EL (cell line): ENCODE measurements at places on chromosomes 3 and 15.

GRCh38 chr3:175422744-175423143, 563.6 kb downstream of the NAALADL2 start:
- DNase-seq, result no peak

GRCh38 chr3:94539937-94540336, 477.1 kb downstream of the NSUN3 start:
- no peak for DNase-seq

- DNase-seq, result no peak
Measured at GRCh38 chr15:61053401-61053965, 175.6 kb downstream of the RORA start.

DNA sequence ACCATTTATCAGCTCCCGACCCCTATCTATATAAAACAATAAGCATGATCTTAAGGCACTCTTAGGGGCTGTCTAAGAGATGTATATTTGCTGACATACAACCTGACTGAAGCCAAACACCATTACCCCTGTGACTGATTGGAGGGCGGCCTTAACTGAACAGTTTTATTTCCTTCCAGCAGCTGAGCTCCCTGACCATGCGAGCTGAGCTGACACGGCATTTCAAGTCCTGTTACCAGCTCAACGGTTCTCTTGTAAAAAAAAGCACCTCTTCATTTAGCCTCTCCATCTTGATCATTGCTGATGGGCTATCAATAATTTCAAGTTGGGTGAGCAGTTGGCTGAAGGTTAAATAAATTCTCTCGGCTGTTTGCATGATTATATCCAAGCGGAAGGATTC, 33.4 kb upstream of the BNIP2 start:
- DNase-seq, result no peak

GRCh38 chr3:161423911-161424522, 52.7 kb upstream of the SPTSSB start:
- DNase-seq, result peak; percentile 45

- DNase-seq, result no peak
Measured at GRCh38 chr15:64690578-64691296, 84.7 kb downstream of the RBPMS2 start.
